Activated CD4-positive, alpha-beta T cell treated with anti-CD3 and anti-CD28 coated beads for 24 hours (primary cell): ENCODE measurements at places on chromosomes 1 and 21.

DNA sequence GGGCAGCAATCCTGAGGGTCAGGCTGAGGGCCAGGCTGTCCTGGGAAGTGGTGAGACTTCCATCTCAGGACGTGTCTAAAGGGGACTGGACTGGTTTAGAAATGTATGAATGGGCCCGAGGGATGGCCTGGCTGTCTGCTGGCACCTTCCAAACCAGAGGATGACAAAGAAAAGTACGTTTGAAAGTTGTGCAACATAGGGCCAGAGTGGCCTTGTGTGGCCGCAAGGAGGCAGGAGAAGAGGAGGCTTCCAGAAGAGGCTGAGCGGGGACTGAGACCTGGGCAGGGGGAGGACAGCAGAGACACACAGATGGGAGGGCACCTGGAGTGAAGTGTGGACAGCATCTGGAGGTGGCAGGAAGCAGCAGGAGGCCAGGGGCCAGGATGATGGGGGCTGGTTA lies 2.6 kb upstream of the SYTL1 start:
- DNase-seq: no peak

GRCh38 chr1:18118491-18118890 lies 10.9 kb downstream of the IGSF21 start:
- DNase-seq: no peak

GRCh38 chr1:161440312-161440894 lies 64.9 kb upstream of the FCGR2A start:
- DNase-seq: peak; percentile 56

DNA sequence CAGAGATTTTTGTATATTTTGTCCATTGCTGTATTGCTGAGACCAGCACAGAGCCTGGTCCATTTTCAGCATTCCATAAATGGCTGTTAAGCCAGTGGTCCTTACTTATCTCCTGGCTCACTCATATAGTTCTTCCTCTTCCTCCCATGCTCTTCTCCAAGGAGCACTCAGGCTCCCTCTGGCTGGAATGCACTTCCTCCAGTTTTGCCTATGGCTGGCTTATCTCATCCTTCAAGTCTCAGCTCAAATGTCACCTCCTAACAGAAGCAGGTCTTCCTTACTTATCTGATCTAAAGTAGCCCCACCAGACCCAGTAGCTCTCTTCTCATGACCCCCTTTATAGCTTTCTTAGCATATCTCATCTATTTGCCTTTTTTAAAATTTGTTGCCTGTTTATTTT lies 146.9 kb downstream of the SLC30A10 start:
- DNase-seq: no peak

- no peak for DNase-seq
Observed at GRCh38 chr1:58570094-58570493, 7.0 kb downstream of the TACSTD2 start.

- DNase-seq: no peak
Observed at GRCh38 chr1:205075642-205076155, 8.6 kb downstream of the TMEM81 start.

DNA sequence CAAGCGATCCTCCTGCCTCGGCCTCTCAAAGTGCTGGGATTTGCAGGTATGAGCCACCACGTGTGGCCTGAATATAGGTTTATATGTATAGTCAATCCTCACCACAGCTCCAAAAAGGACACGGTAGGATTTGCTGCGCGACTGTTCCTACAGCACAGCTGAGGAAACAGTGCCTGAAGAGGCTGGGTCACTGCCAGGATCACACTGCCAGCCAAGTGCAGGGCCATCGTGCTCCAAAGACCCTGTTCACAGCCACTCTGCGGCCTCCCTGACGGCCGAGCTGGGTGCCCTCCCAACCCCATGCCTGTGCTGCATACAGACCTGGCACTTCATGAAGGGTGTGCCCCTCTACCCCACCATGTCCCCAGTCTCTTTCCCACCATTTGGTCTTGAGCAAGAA lies 71.4 kb downstream of the MRPL37 start:
- no peak for DNase-seq

GRCh38 chr1:17573518-17574041 lies 34.1 kb downstream of the ARHGEF10L start:
- no peak for DNase-seq

DNA sequence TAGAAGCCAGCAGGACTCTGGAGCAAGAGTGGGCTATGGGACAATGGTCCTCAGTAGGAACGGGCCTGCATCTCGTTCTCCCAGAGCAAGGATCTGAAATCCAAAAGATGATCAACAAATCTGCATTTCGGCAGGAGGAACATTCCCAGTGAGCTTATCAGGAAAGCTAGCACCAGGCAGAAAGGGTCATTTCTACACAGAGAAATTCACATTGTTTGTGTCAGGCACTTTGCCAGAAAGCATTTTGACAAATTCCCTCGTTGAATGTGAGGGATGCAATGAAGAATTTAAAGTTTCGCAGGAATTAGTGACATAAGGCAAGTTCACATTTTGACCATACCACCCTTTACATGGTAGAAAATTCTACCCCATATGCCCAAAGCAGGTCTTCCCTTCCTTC lies 31.6 kb upstream of the ETS2 start:
- DNase-seq: no peak

DNA sequence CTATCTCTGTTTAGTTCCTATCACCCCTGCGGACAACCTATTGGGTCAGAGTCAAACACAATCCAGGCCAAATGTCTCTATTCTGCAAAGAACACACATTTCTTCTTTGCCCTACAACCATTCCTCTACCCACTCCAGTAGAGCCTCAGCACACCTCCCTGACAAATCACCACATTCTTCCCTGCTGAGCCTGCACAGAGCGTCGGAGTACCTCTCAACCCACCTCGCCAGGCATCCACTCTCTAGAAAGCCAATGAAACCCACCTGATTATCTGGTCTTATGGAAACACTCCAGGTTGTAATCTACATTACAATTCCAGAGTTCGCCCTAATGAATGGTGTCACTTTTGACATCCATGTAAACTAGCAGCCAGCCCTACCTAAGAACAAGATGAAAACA lies 47.1 kb downstream of the RGS5 start:
- no peak for DNase-seq

GRCh38 chr1:160123726-160124125 lies 8.2 kb downstream of the ATP1A2 start:
- DNase-seq: no peak

- DNase-seq: no peak
Observed at GRCh38 chr1:3978990-3979325, 78.9 kb upstream of the C1orf174 start.

GRCh38 chr1:231021540-231022031 lies 18.5 kb downstream of the FAM89A start:
- no peak for DNase-seq

GRCh38 chr21:31914472-31914871 lies 41.7 kb downstream of the HUNK start:
- DNase-seq: no peak

- no peak for DNase-seq
Observed at GRCh38 chr1:247334378-247335133, 2.9 kb upstream of the ZNF496 start.

- no peak for DNase-seq
Observed at GRCh38 chr1:80656014-80656636, 1144.6 kb upstream of the ADGRL2 start.

DNA sequence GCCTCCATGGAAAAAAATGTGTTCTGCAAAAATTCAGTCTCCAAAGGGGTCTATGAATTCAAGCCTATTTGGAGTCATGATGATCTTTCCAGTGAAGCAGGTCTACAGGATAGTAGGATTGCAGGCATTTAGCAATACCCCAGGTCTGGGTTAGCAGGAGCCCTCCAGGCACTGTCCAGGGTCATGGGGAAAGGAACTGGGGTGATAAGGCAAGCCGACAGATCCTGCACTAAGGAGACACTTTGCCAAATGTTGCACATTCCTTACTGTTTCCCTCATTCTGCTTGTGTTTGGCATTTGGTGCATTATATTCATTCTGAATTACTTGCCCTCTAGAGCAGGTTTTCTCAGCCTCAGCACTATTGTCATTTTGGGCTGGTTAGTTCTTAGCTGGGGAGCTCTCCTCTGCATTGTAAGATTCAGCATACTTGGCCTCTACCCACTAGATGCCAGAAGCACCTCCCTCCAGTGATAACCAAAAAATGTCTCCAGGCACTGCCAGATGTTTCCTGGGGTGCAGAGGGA lies 333.3 kb upstream of the PLXNA2 start:
- no peak for DNase-seq

- DNase-seq: no peak
Observed at GRCh38 chr1:114105421-114105979, 48.2 kb downstream of the SYT6 start.

DNA sequence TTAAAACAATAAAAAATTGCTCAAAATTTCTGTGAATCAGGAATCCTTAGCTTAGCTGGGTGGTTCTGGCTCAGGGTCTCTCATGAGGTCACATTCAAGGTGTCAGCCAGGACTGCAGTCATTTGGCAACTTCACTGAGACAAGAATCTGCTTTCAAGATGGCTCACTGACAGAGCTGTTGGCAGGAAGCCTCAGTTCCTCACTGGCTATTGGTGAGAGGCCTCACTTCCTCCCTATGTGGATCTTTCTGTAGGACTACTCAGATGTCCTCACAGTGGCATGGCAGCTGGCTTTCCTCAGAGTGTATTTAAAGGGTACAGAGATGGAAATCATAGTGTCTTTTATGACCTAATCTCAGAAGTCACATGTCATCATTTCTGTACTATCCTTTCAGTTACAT lies 785.7 kb downstream of the ADGRL2 start:
- DNase-seq: no peak

- DNase-seq: no peak
Observed at GRCh38 chr1:27655151-27655937, 16.6 kb downstream of the IFI6 start.

GRCh38 chr21:17789069-17789468 lies 30.1 kb downstream of the C21orf91 start:
- no peak for DNase-seq

GRCh38 chr1:155305881-155306391 lies 2.7 kb upstream of the FDPS start:
- no peak for DNase-seq

DNA sequence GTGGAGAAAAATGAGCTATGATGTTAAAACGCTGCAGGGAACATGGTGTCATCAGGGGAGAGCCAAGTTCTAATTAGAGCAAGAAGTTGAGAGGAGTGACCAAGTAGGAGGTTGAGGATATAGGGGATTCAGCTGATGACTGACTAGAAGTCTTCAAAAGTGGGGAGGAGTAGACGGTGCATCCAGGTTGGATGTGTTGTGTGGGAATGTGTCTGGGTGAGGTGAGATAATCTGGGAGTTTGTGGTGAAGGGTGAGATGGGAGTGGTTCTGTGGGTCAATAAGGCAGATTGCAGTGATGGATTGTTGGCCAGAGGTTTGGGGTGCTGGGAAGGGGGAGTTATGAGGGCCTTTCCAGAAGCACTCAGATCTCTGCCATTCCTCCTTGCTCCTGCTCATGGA lies 72.0 kb upstream of the IRF2BP2 start:
- no peak for DNase-seq

DNA sequence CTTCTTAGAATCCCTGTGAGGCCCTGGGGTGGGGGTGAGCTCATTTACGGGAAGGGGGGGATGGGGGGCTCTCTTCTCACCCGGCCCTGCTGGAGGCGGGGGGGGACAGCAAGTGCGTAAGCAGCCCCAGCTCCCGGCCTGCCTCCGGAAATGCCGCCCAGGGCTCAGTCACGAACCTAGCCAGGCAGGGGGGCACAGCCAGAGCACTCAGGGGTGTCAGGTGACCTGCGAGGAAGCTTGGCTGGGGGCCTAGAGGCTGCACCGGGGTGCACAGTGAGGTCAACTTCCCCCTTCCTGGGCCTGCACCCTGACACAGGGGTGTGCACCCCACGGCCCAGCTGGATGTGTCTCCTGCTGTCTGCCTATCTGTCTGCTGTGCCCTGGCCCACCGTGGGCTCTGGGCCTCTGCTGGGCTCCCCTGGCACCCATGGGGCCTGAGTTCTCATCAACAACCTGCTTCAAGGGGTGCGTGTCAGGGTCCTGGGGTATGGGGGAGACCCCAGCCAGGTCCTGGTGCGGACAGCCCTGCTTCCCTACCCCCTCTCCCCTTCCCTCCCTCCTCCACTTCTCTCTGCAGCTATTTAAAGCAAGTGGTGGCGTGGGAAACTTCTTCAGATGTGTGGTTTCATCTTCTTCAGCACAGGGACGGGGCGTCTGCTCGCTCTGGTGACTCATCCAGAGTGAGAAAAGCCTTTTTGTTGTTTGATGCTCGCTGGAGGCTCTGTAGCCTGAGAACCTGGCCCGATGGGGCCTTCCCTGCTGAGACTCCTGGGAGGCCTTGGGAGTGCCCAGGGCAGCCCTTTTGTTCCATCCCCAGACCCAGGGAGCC lies 92.5 kb upstream of the RUNX3 start:
- peak; percentile 83 for DNase-seq

GRCh38 chr1:56570924-56571372 lies 8.4 kb downstream of the PLPP3 start:
- DNase-seq: no peak

GRCh38 chr1:3294450-3294849 lies 160.0 kb upstream of the ARHGEF16 start:
- no peak for DNase-seq
